ENCODE measurements at places on chromosomes 2 and 18.

DNA sequence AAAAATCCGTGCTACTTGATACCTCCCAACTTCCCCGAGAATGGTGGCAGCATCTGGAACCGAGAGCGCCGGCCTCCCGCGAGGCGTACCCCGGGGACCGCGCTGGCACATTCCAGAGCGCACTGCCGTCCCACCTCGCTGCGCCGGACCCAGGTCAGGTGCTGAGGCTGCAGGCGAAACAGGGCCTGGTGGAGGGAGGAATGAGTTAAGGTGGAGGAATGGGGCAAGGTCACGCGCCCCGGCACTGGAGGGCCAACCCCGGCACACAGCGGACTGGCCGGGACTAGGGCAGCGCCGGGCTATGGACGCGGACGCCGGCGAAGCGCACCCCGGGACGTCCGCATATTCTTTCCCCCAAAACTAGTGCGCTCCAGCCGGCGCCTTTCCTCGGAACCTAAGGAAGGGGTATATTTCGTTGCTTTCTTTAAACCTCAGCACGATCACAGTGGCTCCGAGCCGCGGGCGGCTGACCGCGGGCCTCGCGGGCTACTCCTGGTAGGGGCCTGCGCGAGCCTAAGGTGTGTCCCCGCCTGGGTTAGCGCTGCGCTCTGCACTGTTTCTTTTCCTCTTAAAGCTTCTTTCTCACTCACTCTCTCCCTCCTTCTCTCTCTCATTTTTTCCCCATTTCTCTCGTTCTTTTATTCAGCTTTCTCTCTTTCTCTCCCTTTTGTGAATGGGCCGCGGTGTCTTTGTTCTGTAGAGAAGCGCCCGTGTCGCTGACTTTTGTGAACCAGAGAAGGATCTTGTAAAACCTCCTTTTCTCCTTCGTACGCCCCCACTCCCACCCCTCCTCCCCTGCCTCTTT, 2.1 kb upstream of the OTX1 start:
- DNase-seq, result no peak

DNA sequence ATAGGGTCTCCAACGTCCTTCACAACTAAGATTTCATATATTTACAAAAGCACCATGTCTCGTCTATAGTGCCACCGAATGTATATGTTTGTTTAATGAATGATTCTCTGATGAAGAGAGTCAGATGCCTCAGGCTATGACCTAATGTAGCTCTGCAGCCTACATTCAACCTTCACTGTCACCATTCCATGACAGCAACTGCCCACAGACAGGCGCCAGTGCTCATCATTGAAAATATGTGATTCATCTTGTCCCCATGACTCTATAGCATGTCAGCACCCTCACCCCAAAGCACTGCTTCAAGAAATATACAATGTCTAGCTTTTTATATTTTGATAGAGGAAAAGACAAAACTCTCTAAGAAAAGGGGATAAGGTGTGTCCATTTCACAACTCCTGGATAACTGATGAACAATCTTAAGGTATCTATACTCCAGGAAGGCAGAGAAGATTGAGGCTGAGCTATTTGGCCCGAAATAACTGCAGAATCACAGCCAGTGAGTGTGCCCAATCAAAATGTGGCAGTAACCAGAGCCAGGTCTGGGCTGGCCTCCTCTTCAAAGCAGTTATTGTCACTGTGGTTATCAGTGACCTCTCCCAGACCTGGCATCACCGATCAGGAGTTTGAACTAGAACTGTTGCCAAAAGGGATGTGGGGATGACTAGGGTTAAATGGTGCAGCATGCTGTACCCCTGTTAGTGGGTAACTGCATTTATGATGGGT, 246.6 kb downstream of the SETBP1 start:
- DNase-seq, result no peak

DNA sequence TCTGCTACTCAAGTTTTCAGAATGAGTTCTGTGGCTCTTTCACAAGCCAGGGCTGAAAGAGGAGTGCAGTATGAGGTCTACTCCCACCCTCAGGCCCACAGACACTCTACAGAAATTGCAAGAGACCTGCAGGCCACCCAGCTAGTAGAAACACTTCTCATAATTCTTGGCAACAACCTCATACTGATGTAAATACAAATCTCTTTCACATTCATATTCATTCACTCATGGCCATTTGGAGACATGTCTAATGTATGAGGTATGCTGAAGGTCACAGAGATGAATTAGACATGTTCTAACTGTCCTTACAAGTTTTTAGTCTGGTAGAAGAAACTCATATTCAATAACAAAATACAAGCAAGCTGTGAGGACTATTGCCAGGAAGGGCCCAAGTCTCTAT, 83.8 kb upstream of the KLHL29 start:
- DNase-seq, result no peak

GRCh38 chr2:24115057-24115456, 8.1 kb downstream of the PFN4 start:
- no peak for DNase-seq

DNA sequence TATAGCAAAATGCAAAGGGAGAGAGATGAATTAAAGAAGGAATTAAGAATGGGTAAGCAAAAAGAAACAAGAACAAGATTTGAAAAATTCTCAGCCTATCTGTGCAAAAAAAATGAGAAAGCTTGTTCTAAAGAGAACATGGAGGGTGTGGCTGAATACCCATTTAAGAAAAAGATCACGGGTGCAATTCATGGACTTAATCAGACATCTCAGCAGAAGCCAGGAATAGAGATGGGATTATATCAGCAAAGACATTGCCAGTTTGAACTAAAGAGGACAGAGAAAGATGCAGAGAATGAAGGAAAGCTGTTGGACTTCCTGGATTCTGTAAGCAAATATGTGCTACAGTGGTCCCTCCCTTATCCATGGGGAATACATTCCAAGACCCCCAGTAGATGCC, 115.6 kb downstream of the RTTN start:
- no peak for DNase-seq

DNA sequence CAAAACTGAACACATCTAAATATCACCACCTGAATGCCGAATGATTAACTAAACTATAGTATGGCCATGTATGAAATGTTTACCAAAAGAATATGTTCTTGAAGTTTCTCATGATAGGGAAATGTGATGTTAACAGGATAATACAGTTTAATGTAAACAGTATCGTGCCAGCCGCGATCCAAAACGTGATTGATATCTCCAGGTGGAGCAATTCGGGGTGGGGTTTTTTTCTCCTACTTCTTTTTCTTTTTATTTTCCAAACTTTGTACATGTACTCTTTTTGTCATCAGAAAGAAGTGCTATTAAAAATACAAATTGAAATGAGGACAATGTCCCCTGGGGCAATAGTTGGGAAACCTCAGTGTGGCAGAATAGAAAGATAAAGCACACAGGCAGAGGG, 4.0 kb upstream of the BIN1 start:
- DNase-seq, result no peak

DNA sequence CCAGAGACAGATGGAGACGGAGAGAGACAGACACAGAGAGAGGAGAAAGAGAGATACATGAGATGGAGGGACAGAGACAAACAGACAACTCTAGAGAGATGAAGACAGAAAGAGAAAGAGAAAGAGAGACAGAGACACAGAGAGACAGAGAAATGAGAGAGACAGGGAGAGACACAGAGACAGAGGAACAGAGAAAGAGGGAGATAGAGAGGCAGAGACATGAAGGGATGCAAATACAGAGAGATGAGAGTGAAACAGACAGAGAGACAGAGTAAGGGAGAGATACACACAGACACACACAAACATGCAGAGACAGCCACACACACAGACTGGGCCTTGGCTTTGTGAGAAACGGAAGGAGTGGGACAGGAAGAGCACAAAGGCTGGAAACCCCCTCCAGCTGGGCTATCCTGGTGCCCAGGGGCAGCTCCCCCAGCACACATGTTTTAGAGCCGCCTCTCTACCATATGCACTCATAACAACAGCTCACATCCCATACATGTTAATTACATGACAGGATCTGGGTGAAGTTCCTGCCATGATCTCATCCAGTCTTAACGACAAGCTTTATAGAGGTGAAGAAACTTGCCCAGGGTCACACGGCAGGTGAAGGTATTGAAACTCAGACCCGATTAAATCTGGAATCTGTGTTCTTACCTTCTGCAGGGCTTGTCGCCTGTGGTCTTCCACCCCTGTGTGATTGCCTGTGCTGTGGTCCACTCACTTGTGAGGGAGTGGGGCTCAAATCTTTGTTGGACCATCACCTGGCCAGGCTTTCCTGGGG, 32.4 kb downstream of the IL18R1 start:
- no peak for DNase-seq

DNA sequence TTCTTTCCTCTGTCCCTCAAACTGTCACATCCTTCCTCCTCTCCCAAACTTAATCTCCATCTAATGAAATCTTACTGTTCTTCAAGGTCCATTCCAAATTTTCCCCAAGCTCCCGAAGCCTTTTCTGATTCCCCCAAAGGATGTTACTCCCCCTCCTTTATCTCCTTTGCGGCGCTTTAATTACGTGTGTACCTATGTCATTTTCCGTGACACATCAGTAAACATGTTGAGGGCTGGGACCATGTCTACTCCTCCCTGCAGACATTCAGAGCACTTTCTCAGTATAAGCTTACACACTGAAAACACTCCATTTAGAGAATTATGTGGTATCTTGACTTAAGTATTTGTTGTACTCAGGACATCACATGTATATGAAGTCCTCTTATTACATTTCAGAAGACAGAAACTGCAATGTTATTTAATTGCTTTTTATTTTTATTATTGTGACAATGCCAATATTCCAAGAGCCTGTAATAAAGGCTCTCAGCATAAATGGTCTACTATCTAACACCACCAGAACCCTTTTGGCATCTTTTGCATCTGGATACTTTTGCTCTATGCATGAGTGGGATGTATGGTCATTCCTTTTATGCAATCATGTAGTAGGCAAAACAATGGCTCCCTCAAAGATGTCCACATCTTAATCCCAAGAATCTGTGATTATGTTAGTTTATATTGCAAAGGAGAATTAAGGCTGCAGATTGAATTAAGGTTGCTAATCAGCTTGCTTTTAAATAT, 1.8 kb downstream of the NMI start:
- DNase-seq, result no peak

All from activated T-helper 1 cell treated with anti-CD3 and anti-CD28 coated beads, Interleukin-2, amount 50 U/mL, for 16 hours (primary cell).